ENCODE measurements at places on chromosomes 12 and 14. TPM values are rescaled to one million over a fixed set of nuclear protein-coding genes. Genes with fewer than 3 reads are reported as not detected.

The FOXM1 gene
- 12.1 TPM for polyA plus RNA-seq

The DPPA3 gene
- polyA plus RNA-seq, result not detected

DNA sequence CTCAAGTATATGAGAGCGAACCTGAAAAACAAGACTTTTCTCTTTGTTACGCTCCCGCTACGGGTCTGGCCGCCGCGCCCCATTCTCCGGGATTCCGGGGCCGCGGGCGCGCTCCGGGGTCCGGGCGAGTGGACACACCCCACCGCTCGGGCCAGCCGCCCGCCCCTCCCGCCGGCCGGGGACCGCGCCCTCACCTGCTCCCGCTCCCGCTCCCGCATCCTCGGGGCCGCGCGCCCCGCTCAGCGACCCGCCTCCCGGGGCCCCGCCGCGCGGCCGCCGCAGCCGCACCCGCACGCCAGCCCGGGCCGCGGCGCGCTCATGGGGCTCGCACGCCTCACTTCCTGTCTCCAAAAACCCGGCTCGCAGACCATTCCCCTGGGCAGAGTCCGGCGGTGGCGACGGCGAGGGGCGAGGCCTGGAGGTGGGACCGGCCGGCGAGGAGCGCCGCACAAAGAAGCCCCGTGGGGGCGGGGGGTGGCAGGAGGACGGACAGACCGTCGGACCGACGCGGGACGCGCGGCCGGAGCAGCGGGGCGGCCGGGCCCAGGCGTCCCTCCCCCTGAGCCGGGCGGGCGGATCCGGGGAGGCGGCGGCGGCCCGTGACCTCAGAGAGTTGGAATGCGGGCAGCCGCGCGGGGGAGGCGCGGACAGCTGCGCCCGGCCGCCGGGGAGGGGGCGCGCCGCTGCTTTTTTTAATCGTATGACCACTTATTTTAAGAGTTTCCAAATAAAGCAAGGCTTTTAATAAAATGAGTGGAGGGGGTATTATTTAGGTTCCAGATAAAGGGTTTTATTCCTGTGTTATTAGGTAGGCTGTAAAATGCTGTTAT, at the start of gene PTPN21:
PTPN21 (minus strand) TSS at position 551 of the 830 bp plus-strand sequence. CDS start 4,590 bp downstream, outside the sequence.
- peak; percentile 61 for DNase-seq

DNA sequence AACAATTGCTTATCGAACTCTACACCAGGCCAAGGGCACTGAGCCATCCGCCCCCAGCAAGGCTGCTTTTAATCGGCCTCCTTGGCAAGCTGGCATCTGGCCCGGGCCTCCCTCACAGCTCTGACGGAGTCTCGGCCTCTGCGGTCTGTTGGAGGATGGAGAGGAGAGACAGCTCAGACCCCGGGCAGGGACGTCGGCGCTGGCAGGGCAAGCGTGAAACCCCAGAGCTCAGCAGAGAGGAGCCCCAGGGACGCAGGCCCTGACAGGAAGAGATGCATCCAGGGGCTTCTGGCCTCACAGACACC, 17.5 kb downstream of the CAMKK2 start:
- DNase-seq, result no peak

DNA sequence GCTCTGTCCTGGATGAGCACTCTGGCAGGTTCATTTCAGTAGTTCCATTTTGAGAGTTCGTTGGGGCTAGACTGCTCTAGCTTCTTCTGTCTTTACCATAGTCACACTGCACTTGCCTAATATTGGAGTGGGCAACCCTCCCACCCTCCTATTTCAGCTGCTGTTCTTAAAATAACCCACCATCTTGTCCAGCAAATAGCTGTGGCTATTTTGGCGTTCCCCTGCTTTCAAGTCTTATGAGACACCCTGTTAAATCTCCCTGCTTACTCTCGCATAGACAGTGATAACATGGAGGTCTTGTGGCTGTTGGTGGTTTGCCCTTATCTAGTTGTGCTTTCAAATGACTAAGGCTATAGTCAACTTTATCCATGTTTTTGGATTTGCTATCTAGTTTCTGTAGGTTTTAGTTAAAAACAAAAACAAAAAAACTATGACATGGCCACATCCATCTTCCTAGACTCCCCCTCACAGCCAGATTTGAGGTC, 65.5 kb downstream of the LRP6 start:
- no peak for DNase-seq

DNA sequence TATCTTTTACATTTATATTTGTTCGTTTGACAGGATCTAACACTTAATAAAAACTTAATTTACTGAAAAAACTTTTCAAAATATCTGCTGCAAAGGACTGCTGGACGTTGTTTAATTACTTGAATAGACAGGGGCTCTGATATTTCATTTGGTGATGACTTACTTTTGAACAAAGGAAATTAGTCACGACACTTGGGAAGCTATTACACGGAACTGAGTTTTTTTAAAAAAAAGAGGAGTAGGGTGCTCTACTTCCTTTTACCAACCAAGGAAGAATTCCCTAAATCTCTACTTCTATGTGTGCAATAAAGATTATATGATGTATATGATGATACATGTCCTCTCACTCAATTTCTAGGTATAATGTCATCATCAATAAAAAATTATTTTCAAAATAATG, 4.7 kb downstream of the FGD6 start:
- DNase-seq, result no peak

The PLEKHD1 gene
- polyA plus RNA-seq, result 1.2 TPM

- no peak for DNase-seq
These were observed 77.7 kb downstream of the FLRT2 start for GRCh38 chr14:85607651-85608081.

The CCDC38 gene
- polyA plus RNA-seq, result 0.20 TPM

DNA sequence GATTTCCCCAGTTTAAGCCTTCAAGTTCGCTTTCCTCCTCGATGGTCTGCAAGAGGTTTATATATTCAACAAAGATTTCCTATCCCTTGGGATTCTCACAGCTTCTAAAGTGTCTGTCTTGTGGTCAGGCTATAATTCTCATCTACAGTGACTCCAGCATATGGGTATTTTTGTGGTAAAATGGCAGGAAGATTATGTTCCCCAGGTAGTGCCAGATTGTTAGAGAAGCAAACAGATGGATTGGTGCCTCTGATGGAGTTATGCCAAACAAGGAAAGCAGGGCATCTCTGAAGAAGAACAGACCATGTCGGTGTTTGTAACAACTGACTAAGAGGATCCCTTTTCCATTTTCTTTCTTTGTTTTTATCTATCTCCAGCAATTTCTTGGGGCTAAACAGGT, 5.5 kb upstream of the CCDC175 start:
- no peak for DNase-seq

GRCh38 chr12:132466241-132467201, 23.4 kb upstream of the FBRSL1 start:
- no peak for DNase-seq

The CD163 gene
- polyA plus RNA-seq, result 18.2 TPM

The WNT5B gene
- polyA plus RNA-seq, result not detected

The REP15 gene
- 1.5 TPM for polyA plus RNA-seq

- no peak for DNase-seq
These were observed 646.1 kb upstream of the TMEM132C start for GRCh38 chr12:127620735-127621355.

DNA sequence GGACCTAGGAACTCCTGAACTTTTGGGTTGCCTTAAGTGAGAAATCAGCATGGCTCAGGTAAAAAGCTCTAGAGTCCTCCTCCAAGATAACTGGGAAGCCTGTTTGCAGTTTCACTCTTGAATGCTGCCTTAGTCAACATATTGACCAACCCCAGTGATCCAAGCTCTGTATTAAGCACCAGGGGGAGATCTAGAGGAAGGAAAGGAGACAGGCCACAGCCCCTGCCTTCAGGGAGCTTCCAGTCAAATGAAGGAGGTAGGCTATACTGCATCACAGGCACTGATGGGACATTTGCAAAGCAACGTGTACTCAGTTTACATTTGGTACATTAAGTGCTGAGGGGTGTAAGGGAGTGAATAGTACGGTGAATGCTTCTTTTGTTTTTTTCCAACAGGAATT, 1.2 kb upstream of the CSAD start:
- no peak for DNase-seq

The APOLD1 gene
- 8.1 TPM for polyA plus RNA-seq

DNA sequence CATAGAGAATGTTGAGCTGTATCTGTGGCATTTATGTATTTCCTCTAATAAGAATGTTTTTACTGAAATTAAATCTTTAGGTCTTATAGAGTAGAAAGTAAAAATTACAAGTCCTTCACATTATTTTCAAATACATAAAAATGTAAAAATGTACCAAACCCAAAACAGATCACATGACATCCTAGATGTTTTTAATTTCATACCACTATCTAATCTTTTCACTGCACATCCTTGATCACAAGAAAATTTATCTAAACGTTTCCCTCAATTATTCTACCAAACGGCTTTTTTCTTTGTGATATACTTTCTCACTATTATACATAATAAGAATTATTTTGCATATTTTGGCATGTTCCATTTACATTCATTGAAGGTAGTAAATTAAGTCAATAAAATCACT, 18.3 kb downstream of the SGPP1 start:
- DNase-seq, result no peak

DNA sequence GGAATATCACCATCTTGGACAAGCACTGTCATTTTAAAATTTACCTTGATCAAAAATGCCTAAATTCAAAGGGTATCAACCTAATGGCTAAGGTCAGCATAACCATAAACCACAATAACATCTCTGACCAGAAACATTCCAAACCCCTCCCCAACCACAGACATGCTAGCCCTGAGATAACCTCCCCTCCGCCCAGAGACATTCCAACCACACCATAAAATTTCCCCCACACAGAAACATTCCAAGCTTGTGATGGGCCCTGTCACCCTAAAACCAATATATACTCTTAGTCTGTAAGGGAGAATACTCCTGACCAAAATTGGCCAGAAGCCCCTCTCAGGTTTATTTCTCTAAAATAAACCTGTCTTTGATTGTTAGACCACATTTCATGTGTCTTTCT, 17.7 kb downstream of the EPYC start:
- no peak for DNase-seq

The RNFT2 gene
- polyA plus RNA-seq, result 1.1 TPM

- DNase-seq, result no peak
These were observed 71.8 kb downstream of the BICD1 start for GRCh38 chr12:32178341-32179010.

GRCh38 chr12:42140901-42141300, 3.8 kb downstream of the GXYLT1 start:
- DNase-seq, result no peak

DNA sequence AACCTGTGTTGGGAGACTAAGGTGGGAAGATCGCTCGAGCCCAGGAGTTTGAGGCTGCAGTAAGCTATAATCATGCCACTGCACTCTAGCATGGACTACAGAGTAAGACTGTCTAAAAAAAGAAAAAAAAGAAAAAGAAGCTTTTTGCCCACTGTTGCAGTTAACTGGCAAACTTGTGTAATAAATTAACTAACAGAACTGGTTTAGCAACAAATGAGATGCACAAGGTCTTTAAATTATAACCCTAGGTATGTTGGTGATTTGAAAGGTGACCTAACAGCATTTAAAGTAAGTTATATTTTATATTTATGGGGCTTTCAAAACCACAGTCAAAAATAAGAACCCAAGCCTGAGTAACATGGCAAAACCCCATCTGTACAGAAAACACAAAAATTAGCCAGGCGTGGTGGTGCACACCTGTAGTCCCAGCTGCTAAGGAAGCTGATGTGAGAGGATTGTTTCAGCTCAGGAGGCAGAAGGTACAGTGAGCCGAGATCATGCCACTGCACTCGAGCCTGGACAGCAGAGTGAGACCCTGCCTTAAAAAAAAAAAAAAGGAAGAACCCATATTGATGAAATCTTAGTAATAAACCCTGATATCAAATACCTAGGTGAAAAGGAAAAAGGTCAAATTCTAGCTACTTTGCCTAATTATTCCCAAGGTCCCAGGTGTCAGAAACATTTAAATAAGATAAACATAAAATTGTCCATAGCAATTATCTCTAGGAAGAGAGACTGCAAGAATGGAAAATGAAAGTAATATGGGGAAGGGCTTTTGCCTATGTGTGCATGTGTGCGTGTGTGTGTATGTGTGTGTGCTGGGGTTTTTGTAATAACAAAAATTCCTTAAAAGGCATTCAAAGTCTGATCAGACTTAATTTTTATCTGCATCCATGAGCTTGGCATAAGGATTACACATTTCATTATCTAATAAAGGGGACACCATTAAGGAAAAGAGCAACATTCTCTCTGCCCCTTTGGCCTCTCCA, 15.4 kb downstream of the SYNE2 start:
- DNase-seq, result no peak

GRCh38 chr12:94516985-94517384, 57.3 kb upstream of the CEP83 start:
- no peak for DNase-seq

The USP30 gene
- polyA plus RNA-seq, result 15.2 TPM

GRCh38 chr12:2265461-2266167, 212.8 kb downstream of the CACNA1C start:
- no peak for DNase-seq

DNA sequence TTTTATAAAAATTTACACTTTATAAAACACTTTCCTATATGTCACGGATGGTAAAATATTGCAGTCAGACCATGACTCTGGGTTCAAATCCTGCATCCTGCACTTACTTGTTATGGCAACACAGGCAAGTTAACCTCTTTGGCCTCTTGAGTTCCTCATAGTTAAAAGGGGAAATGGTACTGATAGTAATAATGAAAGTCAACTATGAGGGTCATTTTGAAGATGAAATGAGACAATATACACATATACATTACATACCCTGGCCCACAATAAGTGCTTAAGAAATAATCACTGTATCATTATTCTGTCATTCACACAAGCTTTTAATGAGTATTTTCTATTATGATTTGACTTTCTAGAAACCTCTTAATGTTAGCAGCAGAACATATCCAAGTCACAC, 64.4 kb downstream of the C12orf42 start:
- DNase-seq, result no peak

The METTL3 gene
- 50.4 TPM for polyA plus RNA-seq

The TRHDE gene
- 0.91 TPM for polyA plus RNA-seq

GRCh38 chr12:76457818-76458217, 101.8 kb downstream of the OSBPL8 start:
- DNase-seq, result no peak

The MYF5 gene
- 16.0 TPM for polyA plus RNA-seq

GRCh38 chr14:59310633-59311032, 122.2 kb downstream of the DAAM1 start:
- no peak for DNase-seq

GRCh38 chr12:16385782-16386646, 38.6 kb downstream of the MGST1 start:
- DNase-seq, result peak; percentile 76

DNA sequence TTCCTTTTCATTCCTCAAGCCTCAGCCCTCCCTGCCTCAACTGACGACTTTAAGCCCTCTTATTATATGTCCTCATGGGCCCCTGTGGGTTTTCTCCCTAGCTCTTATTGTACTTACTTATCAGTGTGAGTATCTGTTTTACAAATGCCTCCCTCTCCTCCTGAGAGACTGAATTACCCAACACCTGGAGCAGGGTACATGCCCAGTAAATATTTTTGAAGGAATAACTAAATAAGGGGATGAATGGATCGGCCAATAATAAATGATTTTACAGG, 95.8 kb upstream of the SLC35F4 start:
- DNase-seq, result no peak

The RDH5 gene
- polyA plus RNA-seq, result 43.7 TPM

The EIF2S3B gene
- 0.41 TPM for polyA plus RNA-seq

- no peak for DNase-seq
These were observed 101.1 kb downstream of the ZFP36L1 start for GRCh38 chr14:68691792-68692118.

The KERA gene
- polyA plus RNA-seq, result 51.5 TPM

GRCh38 chr12:117130801-117131200, 31.6 kb upstream of the TESC start:
- DNase-seq, result no peak

All from muscle of arm (tissue), 14 donors.